ENCODE measurements at places on chromosomes 4 and X.

DNA sequence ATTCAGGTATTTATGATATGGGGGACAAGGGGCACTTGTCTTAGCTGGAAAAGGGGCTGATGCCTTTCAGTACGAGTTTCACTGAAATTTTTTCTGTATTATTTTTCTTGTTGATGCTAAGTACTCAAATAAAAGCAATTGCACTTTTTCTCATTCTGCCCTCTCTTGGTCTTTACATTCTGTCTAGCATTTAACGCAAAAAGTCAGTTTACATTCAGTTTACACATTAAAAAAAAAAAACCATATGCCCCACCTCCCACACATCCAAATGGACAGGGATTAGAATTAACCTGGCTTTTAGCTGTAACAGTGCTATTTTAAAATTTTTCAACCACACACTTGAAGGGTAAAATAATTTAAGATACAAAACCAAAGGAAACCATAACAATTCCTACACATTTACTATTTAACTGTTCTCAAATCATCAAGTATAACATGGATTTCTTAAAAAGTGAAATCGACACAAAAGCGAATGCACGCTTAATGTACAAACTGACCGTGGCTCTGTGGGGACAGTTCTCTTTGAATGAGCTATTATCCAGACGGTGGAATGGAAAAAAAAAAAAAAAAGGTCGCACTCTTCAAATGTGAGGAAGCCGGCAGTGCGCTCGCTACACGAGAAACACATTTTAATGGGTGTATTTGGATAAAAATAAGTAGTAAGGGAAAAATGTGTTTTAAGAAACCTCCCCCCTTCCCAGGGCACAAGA lies 1.4 kb downstream of the AMMECR1 start:
- DNase-seq: no peak

DNA sequence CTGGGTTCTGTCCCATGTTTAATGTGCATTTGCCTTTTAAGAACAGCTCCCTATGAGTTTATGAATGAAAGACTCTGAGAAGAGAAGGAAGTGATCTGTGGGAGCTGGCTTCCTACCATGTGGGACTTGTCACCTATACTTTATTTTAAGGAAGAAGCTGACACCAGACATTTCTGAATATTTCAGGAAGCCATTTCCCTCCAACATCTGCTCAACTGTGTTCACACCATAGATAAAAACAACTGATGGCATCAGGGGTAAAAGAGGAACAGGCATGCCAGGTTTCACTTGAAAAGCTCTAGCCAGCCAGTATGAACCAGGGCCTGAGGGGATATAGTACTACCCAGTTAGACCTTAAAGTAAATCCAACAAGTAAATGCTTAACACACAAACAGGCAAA lies 116.0 kb downstream of the COL4A6 start:
- no peak for DNase-seq

GRCh38 chr4:5780831-5781480 lies 70.0 kb downstream of the EVC start:
- DNase-seq: no peak

- DNase-seq: no peak
Measured at GRCh38 chr4:73704314-73705055, 35.9 kb upstream of the CXCL8 start.

GRCh38 chr4:42483426-42484379 lies 86.4 kb downstream of the SHISA3 start:
- DNase-seq: no peak

GRCh38 chr4:185638548-185639301 lies 103.4 kb upstream of the PDLIM3 start:
- no peak for DNase-seq

DNA sequence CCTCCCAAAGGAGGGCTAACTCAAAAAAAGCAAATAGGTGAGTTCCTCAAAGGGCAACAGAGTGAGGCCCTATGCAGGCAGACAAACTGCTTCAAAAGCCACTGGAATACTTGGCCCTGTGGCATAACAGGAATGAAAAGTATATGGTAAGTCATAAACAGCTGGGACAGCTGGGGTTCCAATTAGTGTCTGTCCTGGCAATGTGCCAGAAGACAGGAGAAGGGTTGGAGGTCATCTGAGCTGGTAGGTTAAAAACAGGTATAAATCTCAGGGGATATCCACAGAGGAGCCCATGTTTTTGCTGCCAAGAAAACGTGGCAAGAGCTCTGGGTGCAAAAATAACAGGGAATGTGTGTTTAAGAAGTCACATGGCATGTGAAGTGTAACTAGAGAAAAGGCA lies 111.6 kb downstream of the APOOL start:
- no peak for DNase-seq

GRCh38 chrX:103540145-103540544 lies 20.9 kb upstream of the RAB40A start:
- no peak for DNase-seq

GRCh38 chr4:125044886-125045285 lies 269.9 kb upstream of the FAT4 start:
- DNase-seq: no peak

GRCh38 chrX:3326681-3327080 lies 19.8 kb downstream of the MXRA5 start:
- DNase-seq: no peak

DNA sequence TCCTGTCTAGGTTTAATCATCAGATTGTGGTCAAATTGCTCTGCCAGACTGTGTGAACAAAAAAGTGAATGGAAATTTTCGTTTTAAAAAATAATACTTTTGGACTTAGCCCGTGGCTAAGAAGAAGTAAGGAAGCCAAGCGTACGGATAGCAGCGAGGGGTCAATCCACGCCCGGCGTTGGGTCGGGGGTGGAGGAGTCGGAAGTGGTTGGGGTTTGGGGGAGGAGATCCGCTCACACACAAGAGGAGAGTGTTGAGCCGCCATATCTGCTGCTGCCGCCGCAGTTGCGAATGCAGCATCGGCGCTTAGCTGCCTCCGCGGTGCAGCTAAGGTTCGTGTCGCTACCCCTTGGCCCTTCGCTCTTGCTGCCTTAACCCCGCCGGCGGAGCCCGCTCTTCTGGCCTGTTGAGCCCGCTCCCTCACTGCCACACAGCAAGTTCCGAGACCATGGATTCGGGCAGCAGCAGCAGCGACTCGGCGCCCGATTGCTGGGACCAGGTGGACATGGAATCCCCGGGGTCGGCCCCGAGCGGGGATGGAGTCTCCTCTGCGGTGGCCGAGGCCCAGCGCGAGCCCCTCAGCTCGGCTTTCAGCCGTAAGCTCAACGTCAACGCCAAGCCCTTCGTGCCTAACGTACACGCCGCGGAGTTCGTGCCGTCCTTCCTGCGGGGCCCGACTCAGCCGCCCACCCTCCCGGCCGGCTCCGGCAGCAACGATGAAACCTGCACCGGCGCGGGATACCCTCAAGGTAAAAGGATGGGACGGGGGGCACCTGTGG lies at the start of gene GSPT2:
Gene GSPT2, plus strand, starts transcription at position 264 of the 779 bp plus-strand sequence. Its CDS starts 185 bp downstream, at position 449.
- DNase-seq: peak; percentile 64

DNA sequence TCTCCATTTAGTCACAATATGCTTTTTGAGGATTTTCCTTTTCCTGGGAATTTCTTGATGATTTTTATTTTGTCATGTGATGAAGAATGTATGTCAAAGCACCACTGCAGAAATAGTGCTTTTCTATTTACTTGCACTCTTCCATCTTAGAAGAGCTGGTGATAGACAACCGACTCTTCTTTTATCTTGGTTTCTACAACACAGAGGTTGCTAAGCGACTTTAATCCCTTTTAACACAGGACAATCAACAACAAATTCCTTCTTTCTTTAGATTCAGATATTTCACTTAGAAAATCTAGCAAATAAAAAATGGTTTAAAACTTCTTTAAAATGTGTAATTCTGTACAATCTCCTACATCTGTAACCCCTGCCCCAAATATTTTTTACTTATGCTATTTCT lies 34.6 kb downstream of the TET2 start:
- DNase-seq: peak; percentile 24

GRCh38 chrX:47743504-47743903 lies 84.5 kb upstream of the UXT start:
- DNase-seq: no peak

DNA sequence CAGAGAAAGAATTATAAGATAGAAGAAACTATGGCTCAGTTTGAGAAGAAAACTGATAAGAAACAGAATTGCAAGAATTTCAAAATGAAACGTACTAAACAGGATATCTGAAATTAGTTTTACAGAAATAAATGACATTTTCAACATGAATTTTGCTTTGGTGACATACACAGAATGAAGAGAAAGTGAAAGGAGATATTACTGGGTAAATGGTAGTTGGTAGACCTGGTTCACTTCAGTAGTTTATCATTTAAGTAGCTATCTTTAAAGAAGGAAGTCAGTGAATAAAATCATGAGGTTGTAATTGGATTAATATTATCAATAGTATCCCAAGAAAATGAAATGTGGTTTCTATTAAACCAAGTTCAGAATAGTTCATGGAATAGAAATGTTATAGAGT lies 395.5 kb upstream of the SMIM31 start:
- no peak for DNase-seq

GRCh38 chr4:77773101-77773500 lies 46.1 kb downstream of the CNOT6L start:
- DNase-seq: no peak

DNA sequence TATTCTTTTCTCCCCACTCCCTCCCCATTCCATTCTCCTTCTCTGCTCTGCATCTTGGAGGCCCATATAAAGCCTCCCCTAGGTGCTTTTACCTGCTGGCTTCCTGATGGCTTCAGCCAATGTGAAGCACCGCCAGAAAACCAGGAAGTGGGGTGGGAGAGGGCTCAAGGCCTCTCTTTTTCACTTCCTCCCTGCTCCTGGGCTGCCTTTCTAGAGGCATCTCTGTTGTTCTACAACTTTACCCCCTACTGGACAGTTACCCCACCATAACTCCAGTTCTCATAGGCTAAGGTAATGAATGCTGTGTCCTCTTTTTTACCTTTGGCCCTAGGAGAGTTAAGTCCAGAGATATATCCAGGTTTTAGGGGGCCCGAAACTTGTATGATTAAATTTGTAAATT lies 62.4 kb upstream of the PPARGC1A start:
- DNase-seq: no peak

GRCh38 chr4:121783210-121783609 lies 17.9 kb upstream of the EXOSC9 start:
- no peak for DNase-seq

- DNase-seq: no peak
Measured at GRCh38 chr4:7309181-7309580, 116.8 kb downstream of the SORCS2 start.

DNA sequence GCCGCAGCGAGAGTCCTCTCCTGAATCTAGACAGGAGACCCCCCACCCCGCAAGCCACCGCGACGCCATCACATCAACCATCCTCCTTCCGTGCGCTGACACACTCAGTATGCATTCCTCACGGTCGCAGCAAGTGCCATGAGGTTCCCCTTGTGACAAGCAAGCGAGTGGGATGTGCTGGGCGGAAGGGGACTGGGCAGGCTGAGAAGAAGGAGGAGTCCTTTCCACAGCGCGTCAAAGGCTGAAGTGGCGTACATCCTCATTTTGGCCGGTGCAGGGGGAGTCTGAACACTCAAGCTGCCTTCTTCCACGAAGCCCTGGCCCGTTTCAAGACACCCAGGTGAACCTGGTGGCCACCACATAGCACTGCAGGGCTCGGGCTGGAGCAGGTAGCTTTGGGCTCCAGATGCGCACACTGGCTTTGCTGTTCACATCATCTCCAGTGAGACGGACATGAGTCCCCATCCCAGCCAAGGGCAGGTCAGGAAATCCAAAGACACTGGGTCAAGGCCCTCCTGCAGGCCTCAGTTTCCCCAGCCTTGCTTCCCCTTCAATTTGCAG lies 30.4 kb downstream of the CCNQ start:
- no peak for DNase-seq

DNA sequence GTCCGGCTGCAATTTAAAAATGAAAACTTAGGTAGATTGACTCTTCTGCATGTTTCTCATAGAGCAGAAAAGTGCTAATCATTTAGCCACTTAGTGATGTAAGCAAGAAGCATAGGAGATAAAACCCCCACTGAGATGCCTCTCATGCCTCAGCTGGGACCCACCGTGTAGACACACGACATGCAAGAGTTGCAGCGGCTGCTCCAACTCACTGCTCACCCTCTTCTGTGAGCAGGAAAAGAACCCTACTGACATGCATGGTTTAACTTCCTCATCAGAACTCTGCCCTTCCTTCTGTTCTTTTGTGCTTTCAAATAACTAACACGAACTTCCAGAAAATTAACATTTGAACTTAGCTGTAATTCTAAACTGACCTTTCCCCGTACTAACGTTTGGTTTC lies 41.0 kb downstream of the MAP7D3 start:
- DNase-seq: no peak

GRCh38 chr4:81609844-81610243 lies 138.1 kb upstream of the RASGEF1B start:
- no peak for DNase-seq

- DNase-seq: no peak
Measured at GRCh38 chr4:89759426-89759825, 77.5 kb downstream of the SNCA start.

- no peak for DNase-seq
Measured at GRCh38 chr4:59956366-59956765, 1243.8 kb upstream of the ADGRL3 start.

DNA sequence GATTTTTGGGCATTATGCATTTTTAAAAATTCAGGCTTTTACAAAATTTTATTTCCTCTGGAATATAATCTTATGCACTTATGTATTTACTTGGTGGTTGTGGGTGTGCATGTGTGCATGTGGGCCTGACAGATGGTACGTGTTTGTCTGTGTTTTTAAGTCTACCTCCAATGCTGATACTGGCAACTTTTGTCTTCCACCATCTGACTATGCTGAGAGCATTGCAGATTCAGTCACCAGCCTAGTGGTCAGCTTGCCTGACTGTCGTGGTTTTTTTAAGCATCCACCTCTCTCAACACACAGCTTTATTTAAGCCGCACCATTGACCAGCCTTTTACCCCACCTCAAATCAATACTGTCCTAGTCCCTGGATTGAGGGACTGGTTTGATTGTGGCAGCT lies 37.1 kb downstream of the FSTL5 start:
- DNase-seq: no peak

GRCh38 chrX:74248889-74249288 lies 55.1 kb upstream of the ZCCHC13 start:
- no peak for DNase-seq

DNA sequence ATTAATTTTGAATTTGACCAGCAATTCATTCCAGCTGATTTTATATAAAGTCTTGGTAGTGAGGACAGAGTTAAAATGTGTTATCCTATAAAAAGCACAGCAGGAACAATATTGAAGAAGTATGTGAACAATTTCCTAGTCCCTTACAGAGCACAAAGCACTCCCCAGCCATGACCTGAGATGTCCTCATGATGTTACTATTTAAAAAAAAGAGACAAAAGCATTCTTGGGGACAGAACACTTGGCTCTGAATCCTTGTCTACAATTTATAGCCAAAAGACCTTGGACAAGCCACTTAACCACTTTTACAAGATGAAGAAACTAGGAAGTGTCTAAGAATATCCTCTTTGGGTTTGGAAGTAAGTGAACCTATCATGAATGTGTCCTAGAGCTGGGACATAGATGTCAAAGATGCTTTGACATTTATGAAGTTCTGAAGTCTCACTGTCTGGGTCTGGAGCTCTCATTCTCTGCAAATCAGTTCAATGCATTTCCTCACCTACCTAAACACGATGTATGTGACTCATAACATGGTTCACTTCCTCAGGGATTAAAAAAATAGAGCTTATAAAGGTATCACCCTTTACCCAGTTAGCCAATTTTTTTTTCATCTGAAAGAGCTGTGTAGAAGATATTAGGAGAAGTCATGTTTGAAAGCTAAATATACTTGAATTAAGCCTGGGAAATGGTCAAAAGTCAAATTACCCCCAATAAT lies 61.4 kb downstream of the IGFBP7 start:
- DNase-seq: no peak
